ENCODE measurements at places on chromosomes 5 and 9. TPM values are rescaled to one million over a fixed set of nuclear protein-coding genes. Genes with fewer than 3 reads are reported as not detected.

PKD2L2 gene
- total RNA-seq: not detected

- DNase-seq: no peak
Observed at GRCh38 chr9:120187758-120188157, 392.2 kb downstream of the CDK5RAP2 start.

DNA sequence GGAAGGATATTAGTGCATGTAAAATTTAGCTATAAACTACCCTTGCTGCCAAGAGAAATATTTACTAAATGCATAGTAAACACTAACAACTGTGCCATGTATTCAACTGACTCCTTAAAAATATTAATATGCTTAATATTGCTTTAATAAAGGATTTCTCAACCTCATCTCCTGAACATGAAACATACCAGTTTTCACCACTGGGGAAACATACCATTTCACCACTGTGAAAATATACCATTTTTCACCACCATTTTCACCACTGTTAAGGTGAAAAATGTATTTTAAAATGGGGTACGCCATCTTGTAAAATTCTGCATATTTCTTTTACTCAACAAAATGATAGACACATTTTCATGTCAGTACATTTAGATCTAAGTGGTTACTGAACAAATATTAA is 4.5 kb downstream of the RAB14 start:
- no peak for DNase-seq

DNA sequence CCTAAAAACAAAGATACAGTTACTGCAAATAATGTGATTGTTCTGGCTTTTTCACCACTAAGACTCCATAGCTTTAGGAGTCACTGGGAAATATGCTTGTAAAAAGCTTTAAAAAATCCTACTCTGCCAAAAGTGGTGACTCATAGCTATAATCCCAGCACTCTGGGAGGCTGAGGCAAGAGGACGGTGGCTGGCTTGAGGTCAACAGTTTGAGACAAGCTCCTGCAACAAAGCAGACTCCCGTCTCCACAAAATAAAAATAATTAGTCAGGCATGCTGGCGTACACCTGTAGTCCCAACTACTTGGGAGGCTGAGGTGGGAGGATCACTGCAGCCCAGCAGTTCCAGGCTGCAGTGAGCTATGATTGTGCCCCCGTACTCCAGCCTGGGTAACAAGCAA is 406.4 kb downstream of the HTR1A start:
- no peak for DNase-seq

DNA sequence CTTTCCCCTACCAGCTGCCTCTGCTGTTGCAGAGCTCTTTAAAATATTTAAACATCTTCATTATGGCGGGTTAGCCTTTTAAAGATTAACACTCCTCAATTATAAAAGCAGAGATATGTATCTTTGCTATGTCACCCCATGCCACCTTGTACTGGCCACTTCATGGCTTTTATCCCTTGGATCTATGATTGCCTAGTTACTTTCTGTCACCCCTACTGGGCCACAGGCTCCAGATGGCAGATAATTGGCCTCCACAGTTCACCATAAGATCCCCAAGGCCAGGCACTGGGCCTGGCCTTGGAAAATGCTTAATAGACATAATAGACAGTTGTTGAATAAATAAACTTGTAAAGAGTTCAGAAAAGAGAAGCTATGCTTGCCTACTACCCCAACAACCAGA is 142.0 kb upstream of the SHB start:
- no peak for DNase-seq

DNA sequence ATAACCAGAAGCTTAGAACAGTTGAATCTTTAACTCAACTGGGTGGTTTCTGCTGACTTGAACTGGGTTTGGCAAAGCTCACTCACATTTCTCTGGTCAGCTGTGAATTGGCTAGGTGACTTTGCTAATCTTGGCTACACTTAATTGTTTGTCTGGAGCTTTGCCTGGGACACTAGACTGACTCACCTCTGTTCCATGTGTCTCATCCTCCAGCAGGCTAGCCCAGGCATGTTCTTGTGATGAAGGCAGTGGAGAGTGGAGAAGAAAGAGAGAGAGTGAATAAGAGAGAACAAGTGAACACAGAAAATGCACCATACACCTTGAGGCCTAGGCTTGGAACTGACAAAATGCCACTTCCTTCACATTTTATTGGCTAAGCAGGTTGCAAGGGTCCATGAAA is 32.6 kb downstream of the SPATA31D1 start:
- DNase-seq: peak; percentile 15

GDNF gene
- total RNA-seq: not detected

DNA sequence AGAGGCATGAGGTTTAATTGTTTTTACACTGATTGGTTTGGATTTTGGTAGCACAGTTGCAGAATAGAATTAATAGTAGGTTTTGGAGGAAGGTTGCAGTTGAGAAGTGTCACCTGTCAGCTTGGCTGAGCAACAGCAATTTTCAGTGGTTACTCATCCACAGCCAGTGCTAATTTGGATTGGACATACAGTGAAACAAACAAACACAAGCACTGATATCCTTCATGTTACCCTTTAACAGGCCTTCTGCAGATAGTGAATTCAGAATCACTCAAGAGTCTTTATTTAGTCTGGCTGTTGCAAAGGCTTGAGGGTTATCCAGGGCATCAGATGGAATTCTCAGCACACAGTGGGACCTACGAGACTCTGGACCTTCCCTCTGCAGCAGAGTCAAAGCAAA is 31.8 kb upstream of the POU4F3 start:
- DNase-seq: no peak

DNA sequence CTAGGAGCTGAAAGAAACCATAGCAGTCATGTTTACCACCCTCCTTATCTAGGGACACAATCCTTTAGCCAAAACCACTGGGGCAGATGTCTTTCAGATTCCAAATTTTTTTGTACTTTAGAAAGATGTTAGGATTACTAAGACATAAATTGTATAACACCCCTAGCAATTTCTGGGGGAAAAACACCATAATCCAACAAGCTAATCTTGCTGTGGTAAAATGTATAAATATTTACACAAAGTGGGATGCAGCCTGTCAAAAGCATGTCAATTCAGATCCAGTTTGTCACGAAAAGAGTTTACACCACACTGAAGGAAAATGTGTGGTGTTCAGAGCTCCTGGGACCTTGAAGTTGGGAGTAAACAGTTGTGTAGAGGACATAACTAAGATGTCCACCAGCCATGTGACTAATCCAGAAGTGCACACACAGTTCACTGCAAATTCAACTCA is 274.3 kb downstream of the ADAMTSL1 start:
- no peak for DNase-seq

Data from NCI-H460 (cell line).